ENCODE measurements at places on chromosomes 7 and 10.

- no peak for DNase-seq
These were observed 72.2 kb downstream of the GTF2IRD1 start for GRCh38 chr7:74525881-74526280.

DNA sequence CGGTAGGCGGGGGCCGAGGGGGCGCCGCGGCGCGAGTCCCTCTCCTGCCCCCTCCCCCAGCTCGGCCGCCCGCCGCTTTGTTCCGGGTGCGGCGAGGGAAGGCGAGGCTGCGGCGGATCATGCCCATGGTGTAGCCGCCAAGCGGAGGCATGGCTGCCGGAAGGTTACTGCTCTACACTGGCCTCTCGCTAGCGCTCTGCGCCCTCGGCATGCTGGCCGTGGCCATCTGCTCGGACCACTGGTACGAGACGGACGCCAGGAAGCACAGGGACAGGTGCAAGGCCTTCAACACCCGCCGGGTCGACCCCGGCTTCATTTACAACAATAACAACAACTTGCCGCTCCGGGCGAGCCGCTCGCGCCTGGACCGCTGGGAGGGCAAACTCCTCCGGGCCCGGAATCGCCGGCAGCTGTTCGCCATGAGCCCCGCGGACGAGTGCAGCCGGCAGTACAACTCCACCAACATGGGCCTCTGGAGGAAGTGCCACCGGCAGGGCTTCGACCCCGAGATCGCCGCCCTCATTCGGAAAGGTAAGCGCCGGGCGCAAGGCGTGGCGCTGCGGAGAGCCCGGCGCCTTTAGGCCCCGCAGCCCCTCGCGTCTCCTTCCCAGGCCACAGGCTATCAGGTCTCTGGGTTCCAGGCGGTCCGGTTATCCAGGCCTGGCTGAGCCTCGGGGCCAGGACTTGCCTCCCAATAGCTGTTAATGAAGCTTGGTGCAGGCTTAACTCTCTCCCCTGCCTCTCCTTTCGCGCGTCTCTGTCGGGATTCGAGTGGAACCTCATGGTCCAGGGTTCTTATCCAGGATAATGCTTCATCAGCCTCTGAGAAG lies 513 bp downstream of the TMEM178B start:
- DNase-seq, result no peak

GRCh38 chr7:73885975-73886798 lies 25.2 kb downstream of the TMEM270 start:
- no peak for DNase-seq

DNA sequence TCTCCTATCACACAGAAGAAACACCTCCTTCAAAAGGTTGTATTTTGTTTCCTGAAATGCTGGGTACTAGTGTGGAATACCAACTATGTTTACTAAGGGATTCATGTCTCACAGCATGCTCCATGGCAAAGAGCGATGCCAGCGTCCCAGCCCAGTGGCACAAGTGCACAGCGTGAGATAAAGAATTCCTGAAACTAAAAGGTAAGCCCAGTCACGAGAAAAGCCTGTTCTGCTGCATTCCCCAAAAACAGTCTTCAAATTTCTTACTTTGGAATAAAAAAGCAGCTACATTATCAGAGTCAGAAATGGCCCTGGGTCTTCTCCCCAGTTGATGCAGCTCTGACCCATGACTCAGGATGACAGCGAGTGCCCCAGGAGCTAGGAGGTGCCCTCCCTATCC lies 53.1 kb upstream of the DDC start:
- no peak for DNase-seq

GRCh38 chr7:16712916-16713315 lies 40.6 kb upstream of the TSPAN13 start:
- DNase-seq, result no peak

DNA sequence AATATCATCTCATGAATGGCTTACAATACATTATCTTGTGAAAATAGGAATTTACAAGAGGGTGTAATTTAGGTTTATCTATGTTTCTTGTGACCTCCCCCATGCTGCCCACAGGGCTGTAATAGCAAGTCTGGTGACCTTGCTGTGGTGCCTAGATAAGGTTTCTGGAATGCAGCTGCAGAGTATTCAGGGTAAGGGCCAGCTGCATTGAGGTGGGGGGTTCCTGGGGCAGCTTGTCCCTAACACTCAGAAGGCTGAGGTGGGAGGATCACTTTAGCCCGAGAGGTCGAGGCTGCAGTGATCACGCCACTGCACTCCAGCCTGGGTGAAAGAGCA lies 5.3 kb upstream of the DHTKD1 start:
- no peak for DNase-seq

DNA sequence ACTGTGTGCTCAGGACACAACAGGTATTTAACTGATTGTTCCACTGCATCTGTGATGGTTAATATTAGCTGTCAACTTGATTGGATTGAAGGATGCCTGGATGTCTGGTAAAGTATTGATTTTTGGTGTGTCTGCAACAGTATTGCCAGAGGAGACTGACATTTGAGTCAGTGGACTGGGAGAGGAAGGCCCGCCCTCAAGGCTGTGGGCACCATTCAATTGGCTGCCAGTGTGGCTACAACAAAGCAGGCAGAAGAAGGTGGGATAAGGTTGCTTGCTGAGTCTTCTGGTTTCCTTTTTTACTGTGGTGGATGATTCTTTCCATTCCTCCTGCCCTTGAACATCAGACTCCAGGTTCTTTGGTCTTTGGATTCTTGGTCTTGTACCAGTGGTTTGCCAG lies 137.1 kb upstream of the FAM13C start:
- no peak for DNase-seq

GRCh38 chr7:78601728-78602127 lies 803.2 kb downstream of the PHTF2 start:
- DNase-seq, result no peak

DNA sequence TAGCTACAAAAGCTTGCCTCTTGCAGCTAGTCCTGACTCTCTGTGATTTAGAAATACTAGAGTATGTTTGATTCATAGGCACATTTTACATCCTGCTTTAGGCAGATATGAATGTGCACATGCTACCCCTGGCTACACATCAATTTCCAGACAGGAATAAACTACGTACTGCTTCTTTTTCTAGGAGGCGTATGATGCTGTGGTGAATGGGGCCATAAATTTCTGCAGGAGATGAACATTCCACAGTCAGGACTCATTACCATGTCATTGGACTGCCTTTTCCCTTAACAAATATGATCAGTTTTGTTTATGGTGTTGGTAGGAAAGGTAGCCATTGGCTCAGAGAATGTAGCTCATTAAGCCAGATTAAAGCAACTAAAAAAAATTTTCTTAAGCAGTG lies 50.1 kb upstream of the IFRD1 start:
- DNase-seq, result no peak
